ENCODE measurements at places on chromosomes 5 and 9.

DNA sequence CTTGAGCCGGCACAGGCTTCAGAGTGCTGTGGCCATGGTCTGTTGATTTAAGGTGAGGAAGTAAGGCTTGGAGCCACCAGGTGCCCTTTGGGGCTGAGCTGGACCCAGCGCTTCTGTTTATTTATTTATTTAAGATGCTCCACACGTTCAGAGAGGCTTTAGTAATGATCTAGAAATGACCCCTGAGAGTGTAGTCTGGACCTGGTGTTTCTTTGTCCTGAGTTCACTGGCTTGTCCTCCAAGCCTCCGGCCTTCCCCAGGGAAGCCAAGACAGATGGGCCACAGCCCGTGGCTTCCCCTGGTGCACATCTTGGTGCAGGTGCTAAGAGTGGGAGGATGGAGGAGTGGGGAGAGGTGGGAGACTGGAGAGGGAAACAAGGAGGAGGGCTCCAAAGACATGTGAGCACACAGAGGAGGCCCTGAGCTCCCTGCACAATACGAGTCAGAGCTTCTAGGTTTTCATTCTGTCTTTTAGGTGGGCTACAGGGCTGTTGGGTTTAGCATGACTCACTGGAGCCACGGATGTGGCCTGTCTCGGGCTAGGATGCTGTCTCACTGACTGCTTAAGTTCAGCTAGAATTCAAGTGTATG, 56.9 kb downstream of the AHRR start:
- DNase-seq, result no peak

GRCh38 chr5:176560364-176560763, 11.2 kb downstream of the CDHR2 start:
- no peak for DNase-seq

DNA sequence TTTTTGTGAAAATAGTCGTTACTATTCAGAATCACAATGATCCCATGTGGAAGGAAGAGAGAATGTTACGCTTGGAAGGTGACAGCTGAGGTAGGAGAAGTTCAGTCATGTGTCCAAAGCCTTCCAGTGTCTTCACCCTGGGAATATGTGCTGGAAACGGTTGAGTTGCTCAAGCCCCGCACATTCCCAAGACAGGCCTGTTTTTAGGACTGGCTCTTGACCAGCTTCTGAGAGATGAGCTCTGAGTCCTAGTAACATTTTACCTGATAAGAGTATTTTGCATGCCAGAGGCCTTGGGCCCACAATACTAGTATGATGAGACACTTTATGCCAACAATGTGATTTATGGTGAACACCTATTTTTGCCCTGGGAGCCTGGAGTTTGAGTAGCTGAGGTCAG, 101.7 kb downstream of the LMNB1 start:
- DNase-seq, result no peak

DNA sequence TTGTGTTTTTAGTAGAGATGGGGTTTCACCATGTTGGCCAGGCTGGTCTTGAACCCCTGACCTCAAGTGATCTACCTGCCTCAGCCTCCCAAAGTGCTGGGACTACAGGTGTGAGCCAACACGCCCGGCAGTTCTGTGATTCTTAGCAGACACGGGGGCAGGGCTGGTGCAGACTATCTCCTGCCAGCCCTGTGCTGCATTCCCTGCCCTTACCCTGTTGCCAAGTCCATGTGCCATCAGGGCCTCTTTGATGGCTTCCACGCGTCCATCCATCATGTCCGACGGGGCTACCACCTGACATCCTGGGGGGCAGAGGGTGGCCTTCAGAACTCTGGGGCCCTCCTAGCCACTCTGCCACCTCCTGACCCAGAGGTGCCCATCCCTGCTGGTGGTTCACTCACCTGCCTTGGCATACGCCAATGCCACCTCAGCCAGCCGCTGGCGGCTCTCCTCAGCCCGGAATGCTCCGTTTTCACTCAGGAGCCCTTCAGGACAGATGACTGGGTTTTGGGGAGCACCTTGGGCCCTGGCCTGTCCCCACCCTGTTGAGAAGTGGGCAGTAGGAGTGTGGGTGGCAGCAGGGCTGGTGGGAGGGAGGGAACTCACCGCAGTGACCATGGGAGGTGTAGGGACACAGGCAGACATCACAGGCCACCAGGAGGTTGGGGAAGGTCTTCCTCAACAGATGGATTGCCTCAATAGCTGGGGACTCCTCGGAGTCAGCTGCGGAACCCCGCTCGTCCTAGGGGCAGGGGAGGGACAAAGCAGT, 10.7 kb downstream of the ALAD start:
- no peak for DNase-seq

- DNase-seq, result no peak
Measured at GRCh38 chr5:95878417-95879323, 56.1 kb upstream of the GLRX start.

DNA sequence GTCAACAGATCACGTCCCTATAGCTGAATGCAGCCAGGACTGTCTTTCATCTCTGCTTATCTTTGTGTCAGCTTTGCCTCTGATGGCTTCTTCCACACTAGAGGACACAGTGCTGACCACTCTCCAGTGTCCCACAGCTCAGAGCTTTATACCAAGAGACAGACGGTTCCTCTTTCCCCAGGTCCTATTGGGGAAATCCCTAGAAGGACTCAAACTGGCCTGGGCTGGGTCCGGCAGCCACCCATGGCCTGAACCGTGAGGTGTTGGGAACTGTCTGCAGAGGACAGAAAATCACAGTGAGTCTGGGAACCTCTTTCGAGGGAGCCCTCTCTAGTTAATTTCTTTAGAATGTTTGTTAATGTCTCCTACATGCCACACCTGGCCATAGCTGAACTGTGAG, 68.3 kb upstream of the SHB start:
- no peak for DNase-seq

DNA sequence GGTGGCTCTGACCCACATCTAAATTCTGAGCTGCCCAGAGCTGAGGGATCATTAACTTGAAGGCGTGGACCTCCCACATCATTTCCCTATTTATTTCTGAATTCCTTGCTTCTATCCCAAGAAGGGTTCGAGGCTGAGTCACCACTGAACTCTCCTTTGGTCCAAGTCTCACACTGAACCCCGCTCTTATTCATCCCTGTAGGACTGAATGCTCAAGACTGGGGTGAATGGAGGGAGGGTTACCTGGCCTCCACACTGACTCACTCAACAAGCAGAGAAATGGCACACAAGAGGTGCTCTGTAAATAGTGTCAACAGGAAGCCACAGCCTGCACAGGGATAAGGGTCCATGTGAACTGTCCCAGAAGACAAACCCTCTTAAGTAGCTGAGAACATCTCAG, 79.1 kb upstream of the FSTL4 start:
- no peak for DNase-seq

- DNase-seq, result no peak
Measured at GRCh38 chr9:18071651-18072060, 402.3 kb upstream of the ADAMTSL1 start.

DNA sequence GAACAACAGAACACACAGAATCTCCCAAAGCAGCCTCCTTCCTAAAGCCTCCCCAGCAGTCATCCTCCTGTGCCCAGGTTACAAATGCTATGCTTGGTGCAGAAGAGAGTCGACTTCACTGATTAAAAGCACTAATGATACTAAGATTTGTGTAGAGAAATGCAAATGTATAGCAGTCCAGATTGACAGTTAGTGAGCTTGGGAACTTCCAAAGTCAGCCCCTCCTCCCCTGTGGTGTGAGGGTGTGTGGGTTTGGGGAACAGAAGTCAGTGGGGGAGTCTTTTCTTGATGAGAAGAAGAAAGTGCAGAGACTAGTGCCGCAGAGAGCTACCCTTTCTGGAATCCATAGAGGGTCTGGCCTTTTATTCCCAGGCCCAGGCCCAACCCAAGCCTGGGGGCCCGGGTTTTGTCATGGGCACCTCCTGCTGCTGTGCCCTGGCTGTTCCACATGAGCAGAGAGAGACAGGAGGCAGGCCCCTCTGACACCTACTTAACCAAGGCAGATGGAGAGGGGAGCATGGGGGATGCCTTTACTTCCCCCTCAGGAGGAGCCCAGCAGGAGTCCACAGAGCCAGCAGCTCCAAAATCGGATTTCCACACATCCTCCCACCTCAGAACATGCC, 173.3 kb downstream of the DENND1A start:
- no peak for DNase-seq

- no peak for DNase-seq
Measured at GRCh38 chr9:2345013-2345412, 276.6 kb upstream of the VLDLR start.

GRCh38 chr5:180799194-180799593, 3.4 kb downstream of the MGAT1 start:
- no peak for DNase-seq

DNA sequence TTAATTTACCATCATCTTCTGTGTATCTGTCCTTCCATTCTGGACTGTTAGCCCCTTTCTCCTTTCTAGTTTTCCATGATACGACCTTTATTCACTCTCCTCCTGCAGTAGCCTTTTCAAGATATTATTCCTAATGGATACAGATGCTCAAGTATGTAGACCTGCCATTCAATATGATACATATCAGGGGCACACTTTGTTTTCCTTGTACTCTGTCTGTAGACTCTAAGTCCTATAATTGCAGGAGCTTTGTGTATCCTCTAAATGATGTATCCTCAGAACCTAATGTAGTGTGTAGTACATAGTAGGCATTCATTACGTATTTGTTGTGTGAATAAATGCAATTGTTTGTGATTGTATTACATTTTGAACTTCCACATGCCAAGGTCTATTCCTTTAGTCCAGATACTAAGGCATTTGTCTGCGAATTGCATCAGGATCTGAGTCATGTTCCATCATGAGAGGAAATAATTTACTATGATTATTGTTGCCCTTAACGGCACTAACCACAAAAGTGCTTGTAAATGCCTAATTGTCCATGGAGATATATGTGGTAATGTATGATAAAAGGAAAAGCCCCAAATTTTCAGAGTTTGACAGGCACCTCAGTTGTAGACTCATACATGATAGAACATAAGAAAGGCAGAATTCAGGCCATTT, 57.1 kb upstream of the IZUMO3 start:
- no peak for DNase-seq

GRCh38 chr5:83891261-83891660, 170.6 kb upstream of the HAPLN1 start:
- DNase-seq, result no peak

- DNase-seq, result no peak
Measured at GRCh38 chr5:14440582-14441431, 140.8 kb upstream of the OTULINL start.

- DNase-seq, result no peak
Measured at GRCh38 chr9:111113712-111114111, 75.4 kb upstream of the LPAR1 start.

DNA sequence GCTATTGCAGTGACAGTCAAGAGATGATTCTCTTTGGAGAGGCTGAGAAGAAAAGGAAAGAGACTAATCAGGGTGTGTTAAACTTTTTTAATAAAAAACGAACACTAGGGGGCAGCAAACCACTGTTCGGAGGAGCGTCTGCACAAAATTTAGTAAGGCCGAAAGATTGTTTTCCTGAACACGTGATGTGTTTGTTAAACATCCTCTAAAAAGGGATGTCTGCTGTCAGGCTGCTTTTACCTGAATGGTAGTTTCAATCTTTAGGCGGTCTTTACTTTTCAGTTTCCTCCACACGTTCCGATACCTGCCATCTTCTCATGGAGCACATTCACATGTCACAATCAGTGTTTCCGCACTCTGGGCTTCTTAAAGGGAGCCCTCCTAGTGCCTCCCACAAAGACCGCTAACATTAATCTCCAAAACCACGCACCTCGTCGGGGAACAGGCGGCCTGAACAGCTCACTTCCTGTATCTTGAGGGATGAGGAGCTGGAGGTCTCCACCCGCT, 125.2 kb downstream of the GPBP1 start:
- peak; percentile 20 for DNase-seq

- no peak for DNase-seq
Measured at GRCh38 chr9:125644819-125645507, 62.0 kb downstream of the MAPKAP1 start.

GRCh38 chr5:80479713-80480112, 8.2 kb upstream of the FAM151B start:
- DNase-seq, result no peak

DNA sequence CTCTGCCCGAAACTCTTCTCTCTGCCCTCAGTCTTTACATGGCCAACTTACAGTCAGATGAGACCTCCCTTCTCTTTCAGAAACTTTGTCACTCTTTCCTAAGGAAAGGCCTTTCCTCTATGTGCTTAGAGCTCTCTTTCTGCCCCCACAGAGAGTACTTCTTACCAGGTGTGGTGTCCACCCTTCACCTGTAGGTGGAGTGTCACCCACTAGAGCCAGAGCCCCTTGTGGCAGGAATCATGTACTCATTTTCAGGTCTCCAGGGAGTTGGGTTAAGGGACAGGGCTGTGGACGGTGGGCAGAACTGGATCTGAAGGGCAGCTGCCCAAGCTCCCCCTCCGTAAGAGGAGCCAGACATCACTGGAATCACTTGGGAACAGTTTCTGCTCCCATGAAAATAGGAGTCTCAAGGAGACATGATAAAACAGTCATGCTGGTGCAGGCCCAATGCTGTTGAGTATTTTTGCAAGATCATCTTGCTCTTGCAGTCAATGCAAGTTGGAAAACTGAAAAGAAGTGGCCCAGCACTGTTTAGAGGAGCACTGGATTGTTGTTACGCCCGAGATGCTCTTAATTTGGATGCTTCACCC, 436.7 kb downstream of the ZSWIM6 start:
- no peak for DNase-seq

DNA sequence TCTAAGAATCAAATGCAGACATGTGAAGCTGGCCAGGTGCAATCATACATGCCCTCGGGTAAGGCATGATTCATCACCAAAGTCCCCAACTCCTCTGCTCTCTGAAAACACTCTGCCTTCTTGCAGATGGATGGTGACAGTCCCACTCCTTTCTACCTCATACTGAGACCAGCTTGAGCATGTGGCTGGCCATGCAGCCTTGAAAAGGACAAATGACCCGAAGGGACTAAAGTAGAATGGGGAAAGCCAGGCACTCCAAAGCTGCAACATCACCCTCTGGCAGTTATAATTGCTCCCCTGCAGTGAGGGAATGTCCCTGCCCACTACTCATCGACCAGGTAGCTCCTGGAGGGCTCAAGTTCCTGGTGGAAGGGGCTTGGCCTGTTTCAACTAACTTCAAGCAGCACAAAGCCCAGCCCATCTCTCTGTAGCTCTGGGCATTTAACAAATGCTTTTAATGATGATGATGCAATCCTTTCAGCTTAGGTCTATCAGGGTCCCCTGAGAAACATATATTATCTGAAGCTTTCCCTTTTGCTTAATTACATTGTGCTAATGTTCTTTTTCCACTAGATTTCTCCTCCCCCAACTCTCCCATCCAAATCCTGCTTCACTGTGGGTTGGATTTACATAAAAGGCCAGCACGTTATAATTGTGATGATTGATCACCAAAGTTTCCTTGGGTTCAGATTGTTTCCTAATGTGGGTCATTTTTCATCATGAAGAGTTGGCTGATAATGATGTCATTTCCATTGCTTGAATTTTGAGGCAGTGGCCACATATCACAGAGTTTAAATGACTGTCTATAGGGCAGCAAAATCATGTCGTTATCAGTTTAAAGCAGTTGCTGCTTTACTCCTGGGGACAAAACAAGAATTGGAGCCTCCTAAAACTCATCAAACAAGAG, 436.5 kb upstream of the SLC30A5 start:
- no peak for DNase-seq

- no peak for DNase-seq
Measured at GRCh38 chr9:13083963-13084528, 195.4 kb downstream of the MPDZ start.
